Stimulated activated CD8-positive, alpha-beta memory T cell treated with anti-CD3 and anti-CD28 coated beads, Interleukin-15, amount 100 ng/mL, for 24 hours (primary cell): ENCODE measurements at places on chromosomes 3 and 15.

DNA sequence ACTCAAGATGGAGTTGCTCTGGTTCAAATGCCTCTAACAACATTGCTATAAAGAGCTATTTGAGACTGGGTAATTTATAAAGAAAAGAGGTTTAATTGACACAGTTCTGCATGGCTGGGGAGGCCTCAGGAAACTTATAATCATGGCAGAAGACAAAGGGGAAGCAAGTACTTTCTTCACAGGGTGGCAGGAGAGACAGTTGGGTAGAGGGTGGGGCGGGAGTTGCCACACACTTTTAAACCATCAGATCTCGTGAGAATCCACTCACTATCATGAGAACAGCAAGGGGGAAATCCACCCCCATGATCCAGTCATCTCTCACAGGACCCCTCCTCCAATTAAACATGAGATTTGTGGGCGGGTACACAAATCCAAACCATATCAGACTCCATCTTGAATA is 30.7 kb downstream of the MAP2K5 start:
- DNase-seq, result no peak

DNA sequence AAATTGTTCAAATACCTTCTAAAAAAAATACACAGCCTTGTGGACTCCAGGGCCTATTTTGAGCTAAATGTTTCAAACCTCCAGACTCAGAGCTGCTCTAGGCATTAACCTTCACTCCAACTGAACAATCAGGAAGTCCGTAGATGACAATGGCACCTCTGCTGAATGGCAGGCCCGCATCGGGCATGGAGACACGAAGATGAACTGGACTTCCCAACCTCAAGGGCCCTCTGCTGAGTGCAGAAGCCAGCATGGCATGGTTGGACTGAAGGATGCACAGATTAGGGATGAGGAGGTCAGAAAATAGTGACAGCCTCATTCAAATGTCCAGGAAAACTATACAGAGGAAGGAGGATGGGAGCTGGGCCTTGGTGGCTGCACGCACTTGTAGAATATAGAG is 2.2 kb downstream of the FAM174B start:
- no peak for DNase-seq

DNA sequence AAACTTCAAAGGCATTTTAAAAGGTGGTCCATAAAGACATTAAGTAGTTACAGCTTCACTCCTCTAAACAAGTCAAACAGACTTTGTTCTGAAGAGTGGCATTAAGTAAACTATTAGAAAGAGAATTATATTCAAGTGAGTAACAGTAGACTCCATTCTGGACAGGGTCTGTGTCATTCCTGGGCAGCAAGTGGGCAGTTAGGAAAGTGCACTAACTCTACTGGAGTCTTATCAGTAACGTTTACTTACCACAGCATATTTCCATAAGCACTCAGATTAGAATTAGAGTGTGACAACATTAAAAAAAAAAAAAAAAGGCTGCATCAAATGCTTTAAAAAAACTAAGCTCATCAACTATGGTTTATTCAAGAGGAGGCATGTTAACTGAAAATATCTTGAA is 10.6 kb downstream of the UBR1 start:
- no peak for DNase-seq

DNA sequence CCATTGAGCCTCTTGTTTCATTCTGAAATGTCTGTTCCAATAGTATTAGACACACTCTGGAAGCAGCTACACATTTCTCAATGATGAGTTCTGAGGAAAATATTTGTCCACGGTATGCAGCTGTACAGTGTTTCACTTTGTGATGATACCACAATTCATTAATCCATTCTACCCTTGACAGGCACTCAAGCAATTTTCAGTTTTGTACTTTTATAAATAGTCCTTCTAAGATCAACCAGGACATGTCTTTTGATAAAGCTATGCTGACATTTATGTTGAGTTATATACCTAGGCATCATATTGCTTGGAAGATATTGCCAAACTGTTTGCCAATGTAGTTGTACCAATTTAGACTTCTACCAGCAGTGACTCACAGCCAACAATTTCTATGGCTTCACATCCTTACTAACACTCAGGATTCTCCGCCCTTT is 165.1 kb upstream of the COL8A1 start:
- no peak for DNase-seq

- DNase-seq, result no peak
Observed at GRCh38 chr15:83498801-83499200, 51.7 kb downstream of the SH3GL3 start.

DNA sequence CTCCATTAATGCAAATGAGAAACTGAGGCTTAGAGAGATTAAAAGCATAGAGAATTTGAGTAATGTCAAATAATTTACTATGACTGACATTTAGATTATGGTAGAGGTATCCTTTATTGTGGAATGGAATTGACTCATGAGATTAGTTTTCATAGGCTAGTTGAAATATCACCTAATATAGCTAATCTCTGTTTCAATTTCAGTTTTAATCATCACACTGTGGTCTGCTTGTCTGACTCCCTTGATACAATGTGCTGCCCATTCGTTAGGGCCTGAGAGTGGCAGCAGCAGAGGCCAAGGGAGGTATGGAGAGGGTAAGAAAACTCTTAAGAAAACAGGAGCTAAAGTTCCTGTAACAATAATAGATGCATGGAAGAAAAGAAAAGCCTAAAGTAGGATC is 13.2 kb upstream of the ZBTB20 start:
- no peak for DNase-seq

- DNase-seq, result no peak
Observed at GRCh38 chr3:172832983-172833382, 82.5 kb downstream of the ECT2 start.
